Stimulated activated CD8-positive, alpha-beta memory T cell treated with anti-CD3 and anti-CD28 coated beads, Interleukin-4, amount 100 ng/mL, for 24 hours (primary cell): ENCODE measurements at places on chromosomes 12 and 14.

DNA sequence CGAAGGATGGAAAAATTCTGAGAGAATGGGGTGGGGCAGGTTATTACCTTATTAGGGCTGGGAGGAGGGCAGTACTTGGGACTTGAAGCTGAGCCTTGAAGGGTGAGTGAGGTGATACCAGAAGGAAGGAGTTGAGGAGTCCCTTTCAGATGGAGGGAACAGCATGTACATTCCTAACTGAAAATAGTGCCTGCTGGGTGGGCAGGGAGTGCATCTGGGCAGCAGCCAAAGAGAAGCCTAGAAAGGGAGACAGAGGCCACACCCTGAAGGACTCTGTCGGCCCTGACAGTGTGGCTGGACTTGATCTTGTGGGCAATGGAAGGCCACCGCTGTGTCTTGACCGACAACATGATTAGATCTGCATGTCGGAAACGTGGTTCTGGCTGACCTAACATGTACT is 147.6 kb downstream of the NDUFA12 start:
- DNase-seq: no peak

DNA sequence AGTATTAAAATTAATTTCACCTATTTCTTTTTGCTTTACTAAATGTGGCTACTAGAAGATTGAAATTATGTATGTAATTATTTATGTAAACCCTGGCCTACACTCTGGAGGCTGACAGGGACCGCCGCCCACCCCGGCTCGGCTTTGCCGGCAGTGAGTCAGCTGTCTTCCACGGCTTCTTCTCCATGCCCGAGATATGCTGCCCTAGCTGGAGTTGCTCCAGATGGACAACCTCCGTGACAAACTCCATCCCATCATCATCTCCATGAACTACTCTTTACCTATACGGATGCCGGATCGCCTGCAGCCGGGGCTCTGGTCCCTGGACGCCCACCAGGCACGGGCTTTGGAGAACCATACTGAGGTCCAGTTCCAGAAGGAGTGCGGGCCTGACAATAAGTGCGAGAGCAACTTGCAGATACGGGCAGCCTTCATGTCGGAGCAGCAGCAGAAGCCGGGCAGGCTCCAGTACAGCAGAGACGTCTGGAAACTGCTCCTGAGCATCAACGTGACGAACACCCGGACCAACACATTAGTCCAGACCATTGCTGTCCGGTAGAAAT is 86.9 kb upstream of the NID2 start:
- no peak for DNase-seq

DNA sequence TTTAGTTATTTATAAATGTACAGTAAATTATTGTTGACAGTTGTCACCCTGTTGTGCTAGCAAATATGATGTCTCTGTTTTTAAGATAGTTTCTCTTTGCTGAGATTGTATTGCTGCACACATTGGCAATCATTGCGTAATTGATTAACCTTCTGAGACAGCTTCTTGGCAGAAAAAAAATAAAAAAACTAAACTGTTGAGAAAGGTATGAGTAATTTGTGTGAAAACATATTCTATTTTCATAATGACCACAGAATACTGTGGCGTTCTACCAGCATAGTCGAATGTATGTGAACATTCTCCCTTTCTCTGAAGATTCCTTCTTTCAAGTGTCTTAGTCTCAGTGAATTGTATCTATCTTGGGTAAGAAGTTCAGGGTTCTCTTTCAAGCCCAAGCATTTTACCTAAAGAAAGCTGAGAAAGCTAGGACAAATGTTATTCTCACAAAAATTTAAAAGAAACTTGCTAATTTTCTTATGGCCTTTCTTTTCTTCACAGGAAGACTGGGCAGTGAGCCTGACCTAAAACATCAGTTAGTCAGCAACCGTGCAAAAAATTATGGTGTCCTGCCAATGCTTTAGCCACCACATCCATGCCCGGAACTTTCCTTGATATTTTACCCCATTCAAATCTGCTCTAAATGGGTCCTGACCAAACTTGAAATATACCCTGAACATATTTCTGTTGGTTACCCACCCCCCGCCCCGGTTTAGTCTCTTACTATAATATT is 69.0 kb upstream of the REP15 start:
- DNase-seq: no peak

- DNase-seq: no peak
Measured at GRCh38 chr12:132185705-132186104, 41.4 kb downstream of the NOC4L start.
